ENCODE measurements at places on chromosomes 2 and 18.

GRCh38 chr18:62576271-62576670 is 53.4 kb downstream of the ZCCHC2 start:
- no peak for DNase-seq

DNA sequence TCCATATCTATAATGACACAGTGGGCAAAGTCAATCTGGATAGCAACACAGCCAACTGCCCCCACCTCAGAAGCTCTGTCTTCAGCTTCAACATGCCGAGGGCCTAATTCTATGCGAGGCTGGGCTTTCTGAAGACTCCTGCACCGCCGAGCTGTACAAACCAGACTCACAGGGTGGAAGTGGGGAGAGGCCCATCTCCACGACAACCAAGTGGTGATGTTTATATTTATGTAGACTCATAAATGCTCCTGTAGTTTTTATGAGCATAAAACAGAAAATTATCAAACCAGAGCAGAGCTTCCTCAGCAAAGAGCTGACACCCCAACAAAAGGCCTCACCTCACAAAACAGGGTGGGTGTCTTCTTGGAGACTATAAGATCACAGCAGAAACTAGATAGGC is 77.0 kb upstream of the LGALSL start:
- DNase-seq = no peak

DNA sequence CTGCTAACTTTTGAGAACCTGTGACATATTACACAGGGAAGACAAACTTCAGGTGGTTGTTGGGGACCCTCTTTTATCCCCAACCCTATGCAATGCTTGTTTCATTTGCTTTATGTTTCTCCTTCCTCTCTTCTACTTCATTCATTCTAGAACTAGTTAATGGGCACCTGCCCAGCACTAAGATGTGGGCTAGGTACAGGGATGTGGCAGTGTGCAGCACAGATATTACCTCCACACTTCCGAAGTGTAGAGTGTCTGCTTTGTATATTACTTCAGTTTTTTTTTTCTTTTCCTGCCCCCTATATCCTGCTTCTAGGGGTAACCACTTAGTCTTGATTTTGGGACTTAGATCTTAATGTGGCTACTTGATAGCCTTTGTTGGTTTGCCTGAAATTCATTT is 35.1 kb downstream of the CD28 start:
- no peak for DNase-seq

DNA sequence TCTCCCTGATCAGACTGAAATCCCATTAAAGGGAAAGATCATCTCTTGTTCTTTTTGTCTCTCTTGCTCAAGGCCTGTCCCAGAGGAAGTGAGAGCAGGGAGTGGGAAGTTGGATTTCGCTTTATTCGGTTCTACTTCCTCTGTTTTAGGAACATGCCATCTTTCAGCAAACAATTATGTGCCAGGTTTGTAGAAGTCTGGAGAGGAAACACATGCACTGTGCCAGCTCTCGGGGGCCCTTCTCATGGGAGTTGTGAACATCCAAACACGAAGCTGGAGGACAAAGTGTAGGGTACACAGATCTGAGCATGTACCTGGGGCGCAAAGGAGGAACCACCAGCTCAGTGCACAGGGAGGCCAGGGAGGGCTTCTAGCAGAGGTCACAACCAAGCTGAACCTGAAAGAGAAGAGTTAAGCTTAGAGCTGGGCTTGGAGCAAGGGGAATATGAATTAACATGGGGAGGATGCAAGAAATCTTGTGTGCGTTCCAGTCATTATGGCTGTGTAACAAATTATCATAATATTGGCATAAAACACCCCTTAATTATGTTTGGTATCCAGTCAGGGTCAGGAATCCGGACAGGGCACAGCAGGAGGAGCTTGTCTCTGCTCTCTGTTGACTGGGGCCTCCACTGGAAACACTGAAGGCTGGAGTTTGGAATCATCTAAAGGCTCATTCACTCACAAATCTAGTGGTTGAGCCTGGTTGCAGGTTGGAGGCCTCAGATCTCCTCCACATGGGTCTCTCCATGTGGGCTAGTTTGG is 128.6 kb downstream of the ZFP36L2 start:
- DNase-seq = no peak

GRCh38 chr18:32201948-32202672 is 12.3 kb downstream of the MEP1B start:
- no peak for DNase-seq

DNA sequence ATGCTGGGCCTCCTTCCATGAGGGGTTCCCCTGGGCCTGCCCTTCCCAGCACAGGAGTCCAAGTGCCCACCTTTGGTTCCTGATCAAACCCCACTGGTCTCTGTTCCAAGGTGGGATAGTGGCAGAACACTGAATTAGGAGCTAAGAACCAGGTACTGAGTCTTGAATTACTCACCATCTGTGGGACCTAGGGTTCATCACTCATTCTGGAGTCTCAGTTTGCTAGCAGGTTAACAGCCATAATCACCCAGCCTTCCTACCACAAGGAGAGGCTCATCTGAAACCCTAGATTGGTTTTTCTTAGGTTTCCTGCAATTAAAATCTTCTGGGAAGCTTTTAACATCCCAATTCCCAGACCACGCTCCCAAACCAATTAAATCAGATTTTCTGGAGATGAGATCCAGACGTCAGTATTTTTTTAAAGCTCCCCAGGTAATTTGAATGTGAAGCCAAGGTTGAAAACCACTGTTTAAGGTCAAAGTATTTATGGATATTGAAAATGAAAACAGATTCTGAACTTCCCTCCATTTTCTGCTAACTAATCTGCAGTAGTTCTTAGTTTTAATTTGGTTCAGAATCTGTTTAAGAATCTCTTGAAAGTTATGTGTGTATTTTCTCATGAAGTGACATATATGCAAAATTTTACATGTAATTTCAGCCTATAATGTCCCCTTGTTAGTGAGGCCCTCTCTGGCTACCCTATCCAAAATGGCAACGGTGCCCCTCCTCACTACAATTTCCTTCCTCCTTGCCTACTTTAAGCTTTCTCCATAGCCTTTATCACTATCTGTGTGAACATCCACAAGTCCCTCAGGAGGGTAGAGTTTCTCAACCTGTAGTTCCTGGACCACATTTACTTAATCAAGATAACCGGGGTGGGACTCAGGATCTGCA is 166.5 kb upstream of the CXCR4 start:
- DNase-seq = no peak

DNA sequence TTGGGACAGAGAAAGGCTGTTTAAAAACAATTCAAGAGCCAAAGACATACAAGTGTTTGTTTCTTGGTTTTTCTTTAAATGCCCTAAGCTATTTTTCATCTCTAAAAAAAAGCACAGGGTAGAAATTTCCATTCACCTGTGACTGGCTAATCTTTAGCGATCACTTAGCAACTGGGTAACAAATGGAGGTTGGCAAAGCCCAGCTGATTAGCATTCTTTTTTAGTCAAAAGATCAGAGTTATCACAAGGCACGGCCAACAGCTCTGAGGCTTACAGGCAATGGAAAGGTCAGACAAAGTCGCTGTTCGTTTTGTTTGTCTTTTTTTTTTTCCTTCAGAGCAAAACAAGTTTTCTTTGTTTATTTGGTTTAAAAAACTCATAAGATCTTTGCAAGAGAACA is 29.0 kb upstream of the TTR start:
- no peak for DNase-seq

DNA sequence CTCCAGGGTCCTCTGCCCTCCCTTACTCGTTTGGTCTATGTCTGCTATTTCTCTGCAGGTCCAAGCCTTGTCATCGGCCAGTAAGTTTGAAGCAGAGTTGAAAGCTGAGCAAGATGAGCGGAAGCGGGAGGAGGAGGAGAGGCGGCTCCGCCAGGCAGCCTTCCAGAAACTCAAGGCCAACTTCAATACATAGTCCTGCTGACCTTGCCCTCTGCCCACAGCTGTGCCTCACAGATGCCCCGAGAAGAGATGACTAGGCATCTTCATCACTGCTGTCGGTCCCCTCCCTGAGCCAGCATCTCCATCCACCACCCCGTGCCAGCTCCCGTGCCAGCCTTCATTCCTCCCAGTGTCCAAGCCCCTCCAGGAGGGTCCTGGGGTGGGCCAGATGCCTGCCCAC is 15.6 kb upstream of the GIGYF2 start:
- DNase-seq = no peak

GRCh38 chr2:154814856-154815255 is 116.4 kb downstream of the KCNJ3 start:
- no peak for DNase-seq

GRCh38 chr2:123035541-123035940 is 989.5 kb upstream of the CNTNAP5 start:
- no peak for DNase-seq

- no peak for DNase-seq
Measured at GRCh38 chr2:173578404-173579107, 223.9 kb downstream of the CDCA7 start.

- no peak for DNase-seq
Measured at GRCh38 chr2:199480966-199481365, 23.2 kb upstream of the SATB2 start.

DNA sequence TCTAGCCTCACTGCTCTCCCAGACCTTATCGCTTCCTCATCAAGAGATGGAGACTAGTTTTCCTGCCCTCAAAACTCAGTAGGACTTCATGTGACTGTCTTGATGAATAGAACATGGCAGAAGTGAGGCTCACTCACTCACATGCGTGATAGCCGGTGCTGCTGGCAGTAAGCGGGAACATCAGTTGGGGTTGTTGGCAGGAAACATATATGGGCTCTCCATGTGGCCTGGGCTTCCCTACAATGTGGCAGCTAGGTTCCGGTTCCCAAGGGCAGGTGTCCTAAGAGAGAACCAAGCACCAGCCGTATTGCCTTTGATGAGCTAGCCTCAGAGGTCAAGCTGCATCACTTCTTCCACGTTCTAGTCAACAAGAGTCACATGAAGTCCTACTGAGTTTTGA is 15.2 kb upstream of the FAHD2A start:
- no peak for DNase-seq

DNA sequence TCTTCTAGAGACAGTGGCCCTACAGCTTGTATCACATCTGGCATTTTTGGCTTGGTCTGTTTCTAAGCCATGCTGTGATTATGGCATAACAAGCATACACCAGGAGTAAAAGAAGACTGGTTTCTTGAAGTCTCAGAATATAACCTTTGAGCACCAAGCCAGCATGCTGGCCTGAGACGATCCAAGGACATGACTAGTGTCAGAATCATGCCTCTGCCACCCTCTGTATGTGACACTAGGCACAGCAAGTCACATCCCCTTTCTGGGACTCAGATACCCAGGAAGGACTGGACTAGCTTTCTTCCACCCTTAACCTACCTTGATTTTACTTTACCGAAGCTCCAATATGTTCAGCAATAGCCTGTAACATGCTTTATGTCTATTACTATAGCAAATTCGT is 345.5 kb downstream of the SETBP1 start:
- no peak for DNase-seq

DNA sequence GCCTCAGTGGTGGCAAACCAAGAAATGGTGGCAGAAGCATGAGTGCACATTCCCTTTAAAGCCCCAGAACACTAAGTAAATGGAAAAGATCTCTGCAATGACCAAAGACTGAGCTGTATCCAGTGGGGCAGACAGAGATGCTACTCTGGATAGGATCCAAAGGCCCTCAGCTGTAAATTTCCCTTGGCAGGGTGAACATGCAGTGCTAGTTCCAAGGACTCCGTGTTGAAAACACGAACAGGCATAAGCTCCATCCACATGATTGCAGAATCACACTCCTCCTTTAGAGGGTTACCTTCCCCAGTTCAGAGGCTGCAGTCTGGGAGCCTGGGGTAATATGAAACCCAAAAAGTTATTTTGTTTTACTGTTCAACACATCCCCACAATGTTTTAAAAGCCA is 98.6 kb upstream of the KLF7 start:
- DNase-seq = no peak

DNA sequence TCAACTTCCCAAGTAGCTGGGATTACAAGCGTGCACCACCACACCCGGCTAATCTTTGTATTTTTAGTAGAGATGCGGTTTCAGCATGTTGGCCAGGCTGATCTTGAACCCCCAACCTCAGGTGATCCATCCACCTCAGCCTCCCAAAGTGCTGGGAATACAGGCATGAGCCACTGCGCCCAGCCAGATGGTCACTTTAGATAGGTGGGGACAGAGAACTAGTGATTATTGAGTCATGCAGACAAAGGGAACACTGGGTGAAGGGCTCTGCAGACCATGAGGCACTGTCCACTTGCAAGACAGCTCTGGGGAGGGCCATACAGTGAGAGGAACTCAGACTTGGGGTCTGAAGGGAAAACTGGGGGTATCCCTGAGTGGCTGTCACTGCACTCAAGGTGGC is 58.4 kb upstream of the POMC start:
- no peak for DNase-seq

DNA sequence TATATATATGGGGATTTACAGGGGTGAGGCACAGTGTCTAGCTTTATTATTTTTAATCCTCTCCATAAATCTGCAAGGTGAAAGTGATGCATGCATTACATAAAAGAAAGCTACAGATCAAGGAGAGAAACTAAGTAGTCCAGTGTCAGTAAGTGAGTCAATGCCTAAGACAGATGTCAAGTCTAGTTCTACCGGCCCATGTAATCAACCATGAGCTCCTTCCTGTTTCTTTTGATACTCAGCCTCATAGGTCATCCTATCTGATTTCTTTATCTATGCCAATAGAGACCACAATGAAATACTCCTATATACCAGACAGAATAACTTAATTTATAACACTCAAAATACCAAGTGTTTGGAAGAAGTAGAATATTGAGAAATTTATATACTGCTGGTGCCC is 20.2 kb upstream of the GYPC start:
- no peak for DNase-seq

- no peak for DNase-seq
Measured at GRCh38 chr2:98773169-98773568, 42.2 kb upstream of the MGAT4A start.

- no peak for DNase-seq
Measured at GRCh38 chr18:35747894-35748472, 166.4 kb downstream of the GALNT1 start.

GRCh38 chr2:117738991-117739839 is 75.3 kb upstream of the DDX18 start:
- no peak for DNase-seq

DNA sequence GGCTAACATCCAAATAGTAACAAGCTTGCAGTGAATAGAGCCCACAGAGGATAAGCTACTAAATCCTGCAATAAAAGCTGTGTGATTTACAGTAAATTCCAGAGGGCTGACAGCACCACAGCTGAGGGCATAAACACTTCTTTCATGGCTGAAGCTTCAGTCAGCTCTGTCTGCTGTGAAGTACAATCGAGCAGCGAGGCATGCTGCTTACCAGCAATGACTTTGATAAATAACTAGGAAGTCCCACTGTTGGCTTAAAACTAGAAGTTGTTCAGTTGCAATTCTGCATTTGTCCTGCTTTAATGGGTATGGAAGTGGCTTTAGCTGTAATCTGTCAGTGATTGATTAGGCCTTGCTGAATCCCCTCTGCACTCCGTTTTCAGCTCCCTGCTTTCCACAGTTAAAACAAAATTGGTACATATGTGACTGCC is 65.2 kb upstream of the FIGN start:
- no peak for DNase-seq

Data from stimulated activated CD8-positive, alpha-beta memory T cell treated with anti-CD3 and anti-CD28 coated beads, Interleukin-15, amount 100 ng/mL, for 4 hours (primary cell).